ENCODE measurements at places on chromosomes 5 and 9.

DNA sequence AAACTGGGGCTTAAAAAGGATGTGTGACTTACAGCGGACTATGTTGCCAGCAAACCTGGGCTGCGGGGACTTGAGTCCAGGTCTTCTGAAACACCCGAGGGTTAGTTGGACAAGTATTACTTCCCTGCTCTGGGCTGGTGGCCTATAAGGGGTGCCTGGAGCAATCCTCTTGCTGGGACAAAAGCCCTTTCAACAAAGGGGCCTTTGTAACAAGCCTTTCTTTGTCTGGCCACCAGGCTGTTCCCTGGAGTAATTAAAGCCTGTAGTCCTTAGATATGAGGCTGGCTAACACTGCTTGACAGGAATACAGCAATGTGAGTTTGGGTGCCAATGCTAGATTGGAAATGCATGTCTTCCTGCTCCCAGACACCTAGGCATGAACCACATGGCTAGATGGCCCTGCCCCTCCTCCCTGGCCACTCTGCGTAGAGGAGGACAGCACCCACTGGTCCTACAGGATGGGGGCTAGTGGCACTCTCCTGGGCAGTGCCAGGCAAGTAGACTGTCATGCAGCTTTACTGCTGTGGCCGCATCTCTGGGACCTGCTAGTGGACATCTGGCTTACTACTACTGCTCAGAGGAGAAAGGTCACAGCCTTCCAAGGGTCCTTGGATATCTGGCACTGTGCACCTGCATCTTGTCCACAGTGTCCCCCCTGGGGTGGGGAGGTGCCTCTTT, 343.1 kb downstream of the ZSWIM6 start:
- DNase-seq, result no peak

DNA sequence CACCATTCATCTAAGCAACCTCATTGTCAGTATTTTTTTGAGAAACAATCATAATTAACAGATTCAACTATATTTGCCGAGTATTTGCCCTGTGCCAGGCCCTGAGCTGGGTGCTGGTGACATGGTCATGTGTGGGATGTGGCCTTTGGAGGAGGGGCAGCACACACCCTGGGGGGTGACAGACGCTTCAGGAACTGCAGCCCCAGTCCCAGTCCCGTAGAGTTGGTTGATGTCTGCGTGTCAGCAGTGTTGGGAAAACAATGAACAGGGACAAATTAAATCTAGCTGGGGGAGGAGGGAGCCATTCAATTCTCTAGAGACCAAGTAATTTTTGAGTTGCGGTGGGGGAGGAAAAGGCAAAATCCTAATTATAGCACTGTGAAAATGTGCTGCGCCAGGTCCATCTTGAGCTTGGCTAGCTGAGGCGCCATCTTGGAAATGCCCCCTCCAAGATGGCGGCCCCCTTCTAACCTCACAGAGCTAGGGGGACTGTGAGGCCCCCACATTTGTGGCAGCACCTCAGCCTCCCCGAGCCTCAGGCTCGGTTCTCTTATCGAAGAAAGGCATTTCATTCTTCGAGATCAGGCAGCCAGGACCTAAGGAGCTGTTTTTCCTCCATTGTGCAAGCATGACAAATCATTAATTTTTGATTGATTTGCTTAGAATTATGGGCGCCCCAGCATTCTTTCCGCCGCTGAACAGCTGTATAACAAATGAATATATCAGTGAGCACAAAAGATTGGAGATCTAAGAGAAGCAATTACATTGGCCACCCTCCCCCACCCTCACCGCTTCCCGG, 87.8 kb downstream of the ZNF618 start:
- no peak for DNase-seq

DNA sequence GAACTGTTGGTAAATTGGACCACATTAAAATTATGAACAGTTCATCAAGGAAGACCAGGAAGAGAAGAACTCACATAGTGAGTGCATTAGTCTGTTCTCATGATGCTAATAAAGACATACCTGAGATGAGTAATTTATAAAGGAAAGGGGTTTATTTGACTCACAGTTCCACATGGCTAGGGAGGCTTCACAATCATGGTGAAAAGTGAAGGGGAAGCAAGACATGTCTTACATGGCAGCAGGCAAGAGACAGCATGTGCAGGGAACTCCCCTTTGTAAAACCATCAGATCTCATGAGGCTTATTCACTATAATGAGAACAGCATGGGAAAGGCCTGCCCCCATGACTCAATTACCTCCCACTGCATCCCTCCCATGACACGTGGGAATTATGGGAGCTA, 135.9 kb upstream of the MAN2A1 start:
- no peak for DNase-seq

DNA sequence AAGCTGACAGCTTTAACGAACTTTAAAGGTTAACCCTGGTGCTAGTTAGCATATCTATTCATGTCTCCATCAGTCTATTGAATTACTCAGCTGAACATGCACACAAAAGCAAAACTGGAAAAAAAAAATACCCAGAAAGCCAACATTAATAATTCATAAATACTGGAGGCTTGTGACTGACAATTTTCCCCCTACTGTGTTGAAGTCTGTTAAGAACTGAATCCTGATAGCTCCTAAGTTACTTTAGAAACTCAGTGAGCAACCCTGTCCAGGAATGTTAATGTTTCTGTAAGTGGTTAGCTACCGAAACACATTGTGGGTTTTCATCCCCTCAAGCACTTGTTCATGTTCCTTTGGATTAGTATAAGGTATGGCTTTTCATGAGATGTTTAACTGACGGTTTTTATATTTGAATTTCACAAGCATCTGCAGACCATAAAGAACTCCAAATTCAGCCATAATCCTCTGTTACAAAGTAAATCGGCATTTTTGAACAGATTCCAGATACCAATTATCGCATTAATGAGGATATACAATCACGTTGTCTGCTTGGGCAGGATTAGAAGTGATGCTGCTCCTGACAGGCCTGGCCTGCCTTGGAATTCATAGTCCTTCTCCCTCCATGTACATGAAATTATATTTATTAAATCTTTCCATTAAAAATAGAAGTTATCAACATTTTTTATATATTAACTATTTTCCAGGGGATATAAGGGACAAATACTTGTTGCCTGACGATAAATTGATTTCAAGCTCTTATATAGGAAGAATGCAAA, 331.2 kb downstream of the TLE4 start:
- no peak for DNase-seq

- no peak for DNase-seq
Measured at GRCh38 chr5:32307769-32308194, 5.0 kb downstream of the MTMR12 start.

- DNase-seq, result no peak
Measured at GRCh38 chr9:71680189-71680980, 87.9 kb downstream of the CEMIP2 start.

DNA sequence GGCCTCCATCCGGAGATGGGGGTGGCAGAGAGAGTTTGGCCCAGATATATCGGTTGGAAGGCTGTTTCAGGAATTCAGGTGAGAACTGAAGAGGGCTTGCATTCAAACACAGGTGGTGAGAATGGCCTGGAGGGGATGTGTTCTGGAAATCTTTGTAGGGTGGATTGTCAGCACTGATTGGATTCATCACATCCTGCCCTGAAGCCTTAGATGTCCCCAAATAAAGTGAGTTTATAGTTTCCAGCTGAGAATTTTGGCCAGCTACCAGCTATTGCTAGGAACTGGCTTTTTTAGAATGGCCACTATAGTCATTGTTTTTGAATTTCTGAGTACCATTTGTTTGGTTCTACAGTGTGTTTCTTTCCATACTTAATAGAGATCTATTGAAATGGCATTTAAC, 46.1 kb upstream of the ANKH start:
- DNase-seq, result peak; percentile 44

- DNase-seq, result no peak
Measured at GRCh38 chr5:35811108-35811741, 45.5 kb upstream of the IL7R start.

- DNase-seq, result no peak
Measured at GRCh38 chr5:89277816-89278215, 394.8 kb upstream of the MEF2C start.

DNA sequence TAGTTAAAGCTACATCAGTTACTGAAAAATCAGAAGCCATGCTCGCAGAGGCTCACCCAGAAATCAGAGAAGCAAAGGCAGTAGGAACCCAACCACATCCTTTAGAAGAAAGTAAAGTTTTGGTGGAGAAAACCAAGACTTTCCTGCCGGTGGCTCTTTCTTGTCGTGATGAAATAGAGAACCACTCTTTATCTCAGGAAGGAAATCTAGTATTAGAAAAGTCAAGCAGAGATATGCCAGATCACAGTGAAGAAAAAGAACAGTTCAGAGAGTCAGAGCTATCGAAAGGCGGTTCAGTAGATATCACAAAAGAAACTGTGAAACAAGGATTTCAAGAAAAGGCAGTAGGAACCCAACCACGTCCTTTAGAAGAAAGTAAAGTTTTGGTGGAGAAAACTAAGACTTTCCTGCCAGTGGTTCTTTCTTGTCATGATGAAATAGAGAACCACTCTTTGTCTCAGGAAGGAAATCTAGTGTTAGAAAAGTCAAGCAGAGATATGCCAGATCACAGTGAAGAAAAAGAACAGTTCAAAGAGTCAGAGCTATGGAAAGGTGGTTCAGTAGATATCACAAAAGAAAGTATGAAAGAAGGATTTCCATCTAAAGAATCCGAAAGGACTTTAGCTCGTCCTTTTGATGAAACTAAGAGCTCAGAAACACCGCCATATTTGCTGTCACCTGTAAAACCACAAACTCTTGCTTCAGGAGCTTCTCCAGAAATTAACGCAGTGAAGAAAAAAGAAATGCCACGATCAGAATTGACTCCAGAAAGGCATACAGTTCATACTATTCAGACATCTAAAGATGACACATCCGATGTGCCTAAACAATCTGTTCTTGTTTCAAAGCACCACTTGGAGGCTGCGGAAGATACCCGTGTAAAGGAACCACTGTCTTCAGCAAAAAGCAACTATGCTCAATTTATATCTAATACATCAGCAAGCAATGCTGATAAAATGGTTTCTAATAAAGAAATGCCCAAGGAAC, 47.2 kb downstream of the CMYA5 start:
- no peak for DNase-seq

GRCh38 chr9:19552282-19553105, 143.7 kb downstream of the ACER2 start:
- DNase-seq, result no peak

- no peak for DNase-seq
Measured at GRCh38 chr5:103260951-103261350, 2.4 kb downstream of the MACIR start.
